B cell (primary cell): ENCODE measurements at places on chromosomes 2 and 18. TPM values are rescaled to one million over a fixed set of nuclear protein-coding genes. Genes with fewer than 3 reads are reported as not detected.
A peak's percentile ranks its signal among the peaks of the same experiment; 100 is the strongest.

DNA sequence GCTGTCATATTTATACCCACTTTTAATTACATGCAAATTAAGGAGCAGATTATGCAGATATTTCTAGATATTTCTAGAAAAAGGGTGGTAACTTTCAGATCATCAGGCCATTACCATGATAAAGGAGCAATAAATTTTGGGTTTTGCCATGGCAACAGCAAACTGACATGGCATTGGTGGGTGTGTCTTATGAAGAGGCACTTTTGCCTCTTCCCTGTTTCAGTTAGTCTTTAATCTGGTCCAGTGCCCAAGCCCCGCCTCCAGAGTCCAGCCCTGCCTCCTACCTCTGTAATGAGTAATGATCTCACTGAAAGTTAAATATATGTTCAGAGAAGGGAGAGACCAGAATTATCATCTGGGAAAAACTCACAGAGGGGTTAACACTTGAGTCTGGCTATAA is 124.8 kb downstream of the SCG2 start:
- no peaks in the 10 kb centered on the region for H3K36me3 ChIP-seq
- H3K4me1 ChIP-seq: no peaks in the 10 kb centered on the region
- no peak for DNase-seq
- H3K27ac ChIP-seq: no peak overlapping the region
- H3K27me3 ChIP-seq: no peaks in the 10 kb centered on the region

DNA sequence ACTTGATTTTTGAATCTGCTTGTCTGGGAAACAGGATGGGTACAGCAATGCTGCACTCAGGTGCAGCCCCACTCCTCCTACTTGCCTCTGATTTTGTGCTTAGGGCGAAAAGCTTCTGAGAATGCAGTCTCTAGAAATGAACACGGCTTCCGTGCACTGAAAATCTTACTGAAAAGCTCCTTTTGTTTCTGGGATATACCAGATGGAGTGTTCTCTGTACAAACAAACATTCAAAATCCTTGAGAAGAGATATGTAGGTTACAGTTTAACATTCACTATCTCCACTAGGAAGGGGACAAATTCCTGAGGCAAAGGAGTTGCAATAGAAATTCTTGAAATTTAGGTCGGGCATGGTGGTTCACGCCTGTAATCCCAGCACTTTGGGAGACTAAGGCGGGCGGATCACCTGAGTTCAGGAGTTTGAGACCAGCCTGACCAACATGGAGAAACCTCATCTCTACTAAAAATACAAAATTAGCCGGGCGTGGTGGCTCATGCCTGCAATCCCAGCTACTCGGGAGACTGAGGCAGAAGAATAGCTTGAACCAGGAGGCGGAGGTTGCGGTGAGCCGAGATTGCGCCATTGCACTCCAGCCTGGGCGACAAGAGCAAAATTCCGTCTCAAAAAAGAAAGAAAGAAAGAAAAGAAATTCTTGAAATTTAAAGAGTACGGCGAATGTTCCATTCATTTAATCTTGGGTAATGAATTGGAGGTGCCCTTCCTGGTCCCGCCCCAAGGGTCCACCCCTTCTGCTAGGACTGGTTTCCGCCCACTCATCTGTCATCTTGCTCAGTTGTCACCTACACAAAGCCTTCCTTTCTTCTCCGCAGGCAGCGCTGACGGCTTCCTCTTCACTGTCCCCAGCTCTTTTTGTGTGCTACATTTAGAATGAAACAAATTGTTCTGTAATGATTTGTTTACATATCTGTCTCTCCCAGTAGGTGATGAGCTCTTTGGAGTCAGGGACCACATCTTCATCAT is 92.4 kb downstream of the SOCS6 start:
- no peak for DNase-seq
- H3K4me3 ChIP-seq: no peak overlapping the region
- no peaks in the 10 kb centered on the region for H3K36me3 ChIP-seq
- H3K27ac ChIP-seq: no peak overlapping the region

GRCh38 chr2:70596739-70597138 is 43.1 kb upstream of the TGFA start:
- no peaks in the 10 kb centered on the region for H3K27me3 ChIP-seq
- no peaks in the 10 kb centered on the region for H3K36me3 ChIP-seq
- H3K27ac ChIP-seq: no peak overlapping the region
- no peak overlapping the region for H3K4me3 ChIP-seq
- no peaks in the 10 kb centered on the region for H3K4me1 ChIP-seq

- H3K4me1 ChIP-seq: no peaks in the 10 kb centered on the region
- H3K36me3 ChIP-seq: no peaks in the 10 kb centered on the region
- H3K4me3 ChIP-seq: no peak overlapping the region
- no peaks in the 10 kb centered on the region for H3K27me3 ChIP-seq
Observed at GRCh38 chr2:27703638-27704341, 40.1 kb downstream of the SLC4A1AP start.

GRCh38 chr2:3356799-3357198 is 20.8 kb downstream of the EIPR1 start:
- H3K27ac ChIP-seq: peak overlapping the region; percentile 37
- H3K4me1 ChIP-seq: peaks cover 12% of the 10 kb centered on the region
- no peaks in the 10 kb centered on the region for H3K27me3 ChIP-seq
- DNase-seq: no peak
- no peak overlapping the region for H3K4me3 ChIP-seq

- DNase-seq: no peak
- no peaks in the 10 kb centered on the region for H3K27me3 ChIP-seq
- no peaks in the 10 kb centered on the region for H3K36me3 ChIP-seq
- no peaks in the 10 kb centered on the region for H3K4me1 ChIP-seq
- no peak overlapping the region for H3K4me3 ChIP-seq
Observed at GRCh38 chr2:226760412-226761194, 39.0 kb downstream of the IRS1 start.

DNA sequence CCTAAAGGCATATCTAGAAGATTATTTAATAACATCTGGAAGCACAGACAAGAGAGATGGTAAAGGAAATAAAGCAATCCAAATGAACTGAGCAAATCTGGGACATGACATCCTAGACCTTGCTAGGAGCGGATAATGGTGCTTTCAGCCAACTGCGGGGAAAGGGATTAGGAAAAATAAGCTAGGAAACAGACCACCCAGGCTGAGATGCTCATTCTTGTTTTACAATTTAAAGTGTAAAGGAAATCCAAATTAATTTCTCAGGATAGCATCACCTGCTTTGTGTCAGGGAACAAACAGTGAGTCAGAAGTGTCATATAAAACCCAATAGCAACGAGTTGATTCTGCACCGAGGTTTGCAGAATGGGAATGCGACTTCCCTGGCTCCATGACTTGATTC is 112.5 kb upstream of the CXCR4 start:
- no peaks in the 10 kb centered on the region for H3K36me3 ChIP-seq
- peaks cover 37% of the 10 kb centered on the region for H3K4me1 ChIP-seq
- no peak overlapping the region for H3K27ac ChIP-seq
- no peak for DNase-seq

- H3K4me1 ChIP-seq: no peaks in the 10 kb centered on the region
- no peak overlapping the region for H3K27ac ChIP-seq
- H3K4me3 ChIP-seq: no peak overlapping the region
- DNase-seq: no peak
- H3K27me3 ChIP-seq: no peaks in the 10 kb centered on the region
Observed at GRCh38 chr2:170258382-170258781, 80.4 kb downstream of the MYO3B start.

- peaks cover 72% of the 10 kb centered on the region for H3K4me1 ChIP-seq
- no peak overlapping the region for H3K27ac ChIP-seq
- no peak for DNase-seq
- peaks cover 4% of the 10 kb centered on the region for H3K36me3 ChIP-seq
- no peaks in the 10 kb centered on the region for H3K27me3 ChIP-seq
- H3K4me3 ChIP-seq: no peak overlapping the region
Observed at GRCh38 chr2:113896791-113897190, 6.9 kb downstream of the ACTR3 start.

DNA sequence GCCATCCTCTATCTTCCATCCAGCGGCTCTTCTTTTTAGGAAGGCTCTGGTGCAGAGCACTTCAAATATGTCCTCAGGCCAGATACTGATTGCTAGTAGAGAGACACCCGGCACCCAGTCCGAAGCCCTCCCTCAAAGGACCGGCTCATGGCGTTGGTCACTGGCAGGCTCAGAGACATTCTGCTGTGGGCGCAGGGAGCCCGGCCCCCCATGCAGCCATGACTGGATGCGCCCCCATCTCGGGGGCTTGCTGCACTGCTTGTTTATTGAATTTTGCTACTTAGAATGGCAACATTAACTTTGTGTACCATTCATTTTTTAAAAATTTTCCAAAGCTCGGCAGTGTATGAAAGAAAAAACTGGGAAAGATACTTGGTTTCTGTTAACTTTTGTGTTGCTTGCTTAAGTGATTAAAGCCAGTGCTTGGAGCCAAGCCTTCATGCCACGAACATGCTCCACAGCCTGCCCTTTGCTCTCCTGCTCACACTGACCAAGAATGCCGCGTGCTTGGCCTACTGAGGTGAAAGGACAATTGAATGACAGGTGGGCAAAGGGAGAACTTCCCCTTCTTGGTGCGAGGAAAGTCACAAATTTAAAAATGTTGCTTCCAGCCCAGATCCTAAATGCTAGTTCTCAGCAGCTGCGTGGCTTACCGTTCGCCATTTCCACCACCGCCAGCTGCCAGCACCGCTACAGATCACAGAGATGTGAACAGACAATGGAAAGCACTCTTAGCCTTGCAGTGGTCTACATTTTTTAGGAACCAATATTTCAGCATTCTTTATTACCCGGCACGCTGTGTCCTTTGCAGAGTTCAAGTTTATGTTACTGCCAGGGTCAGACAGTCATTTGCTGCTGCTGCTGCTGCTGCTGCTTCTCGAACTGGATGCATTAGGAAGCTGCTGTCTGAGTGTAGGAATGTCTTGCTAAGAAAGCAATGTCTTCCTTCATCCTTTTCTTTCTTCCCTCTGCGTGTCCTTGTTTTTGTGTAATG is 76.7 kb downstream of the FAM210A start:
- no peak overlapping the region for H3K4me3 ChIP-seq
- no peaks in the 10 kb centered on the region for H3K27me3 ChIP-seq
- no peaks in the 10 kb centered on the region for H3K4me1 ChIP-seq
- no peak overlapping the region for H3K27ac ChIP-seq
- no peaks in the 10 kb centered on the region for H3K36me3 ChIP-seq
- no peak for DNase-seq

DNA sequence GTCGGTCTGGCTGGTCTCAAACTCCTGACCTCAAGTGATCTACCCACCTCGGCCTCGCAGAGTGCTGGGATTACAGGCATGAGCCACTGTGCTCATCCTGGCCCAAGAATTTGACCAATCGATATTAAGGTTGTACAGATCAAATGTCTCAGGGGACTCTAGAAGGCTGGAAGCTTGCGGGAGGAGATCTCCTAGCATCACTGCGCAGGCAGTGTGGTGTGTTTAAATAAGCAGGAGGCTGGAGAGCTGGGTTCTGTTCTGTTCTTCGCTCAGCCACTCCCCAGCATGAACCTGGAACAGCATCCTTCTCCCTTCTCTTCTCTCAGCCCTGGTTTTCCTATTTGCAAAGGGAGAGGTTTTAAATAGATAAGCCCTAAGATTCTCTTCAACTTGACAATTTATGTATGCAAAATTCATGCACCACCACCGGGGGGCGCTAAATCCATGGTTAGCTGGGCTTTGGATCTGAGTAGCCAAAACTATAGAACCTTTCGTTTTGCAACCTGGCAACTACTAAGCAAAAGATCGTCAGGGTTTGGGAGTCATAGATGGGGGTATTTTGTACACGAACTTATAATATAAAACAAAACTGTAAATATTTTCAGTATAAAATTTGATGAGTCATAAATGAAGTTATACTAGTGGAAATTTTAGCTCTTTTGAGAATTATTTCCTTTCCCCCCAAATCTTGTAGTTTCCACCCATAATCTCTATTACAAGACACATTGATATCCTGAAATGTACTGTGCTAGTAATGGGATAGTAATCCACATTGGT is 60.6 kb downstream of the SLC16A14 start:
- no peak overlapping the region for H3K27ac ChIP-seq
- no peaks in the 10 kb centered on the region for H3K36me3 ChIP-seq
- H3K4me1 ChIP-seq: no peaks in the 10 kb centered on the region
- H3K27me3 ChIP-seq: no peaks in the 10 kb centered on the region

GRCh38 chr18:62745089-62745751 is 29.9 kb downstream of the PHLPP1 start:
- peaks cover 18% of the 10 kb centered on the region for H3K4me1 ChIP-seq
- no peaks in the 10 kb centered on the region for H3K27me3 ChIP-seq
- no peak overlapping the region for H3K4me3 ChIP-seq
- no peak overlapping the region for H3K27ac ChIP-seq

DNA sequence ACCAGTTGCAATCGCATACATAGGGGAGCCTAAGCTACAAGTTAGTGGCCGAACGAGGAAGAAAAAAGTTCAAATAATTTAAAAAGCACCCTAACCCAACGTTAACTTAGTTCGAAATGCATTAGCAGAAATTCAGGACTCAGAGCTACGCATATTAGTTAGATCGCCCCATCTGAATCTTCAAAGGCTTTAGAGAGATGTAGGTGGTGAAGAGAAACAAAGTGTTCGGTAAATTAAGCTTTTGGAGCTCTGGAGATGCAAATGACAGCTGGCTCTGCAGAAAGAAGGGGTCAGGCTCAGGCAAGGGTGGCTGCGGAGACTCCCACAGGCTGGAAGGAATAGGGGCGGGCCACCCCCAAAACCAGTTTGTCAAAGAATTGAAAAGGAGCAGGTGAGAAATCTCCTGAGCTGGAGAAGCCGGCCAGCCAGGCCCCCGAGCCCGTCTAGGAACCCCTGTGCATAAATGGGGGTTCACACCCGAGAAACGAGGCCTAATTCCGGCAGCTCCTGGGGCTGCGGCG is 621 bp downstream of the TXNL1 start:
- no peaks in the 10 kb centered on the region for H3K36me3 ChIP-seq
- no peaks in the 10 kb centered on the region for H3K27me3 ChIP-seq

DNA sequence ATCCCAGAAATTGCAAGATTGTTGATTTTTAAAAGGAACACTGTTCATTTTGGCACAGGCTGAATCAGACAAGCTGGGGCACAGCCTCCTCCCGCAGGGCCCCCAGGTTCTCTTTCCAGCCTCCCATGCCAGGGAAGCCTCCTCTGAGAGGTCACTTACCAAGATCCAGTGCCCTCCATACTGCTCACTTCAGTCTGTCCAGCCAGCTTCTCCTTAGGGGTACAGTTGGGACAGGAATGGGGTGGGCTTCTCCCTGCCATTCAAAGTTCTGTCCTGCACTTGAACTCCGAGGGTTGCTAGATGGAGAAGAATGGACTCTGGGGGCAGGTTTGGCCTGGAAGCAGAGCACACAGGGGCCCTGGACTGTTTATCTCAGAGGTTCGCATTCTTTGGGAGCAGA is 7.5 kb upstream of the CYP26B1 start:
- no peaks in the 10 kb centered on the region for H3K36me3 ChIP-seq
- H3K4me1 ChIP-seq: peaks cover 4% of the 10 kb centered on the region
- DNase-seq: no peak
- H3K27ac ChIP-seq: no peak overlapping the region

GRCh38 chr2:221505605-221506004 is 66.5 kb downstream of the EPHA4 start:
- no peaks in the 10 kb centered on the region for H3K27me3 ChIP-seq
- no peak overlapping the region for H3K27ac ChIP-seq
- no peaks in the 10 kb centered on the region for H3K36me3 ChIP-seq

SNTG2 gene
- total RNA-seq: 1.4 and 2.4 TPM in 2 replicates

SCYGR4 gene
- total RNA-seq: not detected in 2 replicates
